GM23248 (cell line): ENCODE measurements at places on chromosomes 16 and 17. TPM values are rescaled to one million over a fixed set of nuclear protein-coding genes. Genes with fewer than 3 reads are reported as not detected.

GRCh38 chr16:28486266-28486665 lies 5.6 kb downstream of the CLN3 start:
- no peak overlapping the region for H3K27ac ChIP-seq
- H3K4me1 ChIP-seq, result no peaks in the 10 kb centered on the region
- no peak overlapping the region for H3K4me3 ChIP-seq
- no peaks in the 10 kb centered on the region; the same call in 1 of the 2 replicates for H3K36me3 ChIP-seq
- DNase-seq, result no peak
- H3K27me3 ChIP-seq, result no peaks in the 10 kb centered on the region

DNA sequence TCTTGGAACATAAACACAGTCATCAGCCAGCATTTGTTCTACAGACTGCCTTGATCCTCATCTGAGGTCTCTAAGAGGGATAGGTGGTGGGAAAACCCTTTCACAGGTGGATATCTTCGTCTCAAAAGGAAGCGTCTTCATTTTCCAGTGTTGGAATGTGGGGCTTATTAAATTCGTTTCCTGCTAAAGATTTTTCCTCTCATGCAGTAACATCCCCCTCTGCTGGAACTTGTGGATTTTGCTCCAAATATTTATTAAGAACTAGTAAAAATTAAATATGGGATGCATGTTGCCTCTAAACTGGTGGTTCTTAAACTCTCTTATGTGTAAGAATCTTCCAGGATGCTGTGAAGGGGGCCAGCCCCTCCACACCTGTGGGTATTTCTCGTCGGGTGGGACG lies 20.1 kb upstream of the MLYCD start:
- H3K27me3 ChIP-seq, result peaks cover 19% of the 10 kb centered on the region
- H3K4me1 ChIP-seq, result no peaks in the 10 kb centered on the region
- no peak overlapping the region for H3K4me3 ChIP-seq
- DNase-seq, result peak; percentile 75
- no peaks in the 10 kb centered on the region for H3K36me3 ChIP-seq

DNA sequence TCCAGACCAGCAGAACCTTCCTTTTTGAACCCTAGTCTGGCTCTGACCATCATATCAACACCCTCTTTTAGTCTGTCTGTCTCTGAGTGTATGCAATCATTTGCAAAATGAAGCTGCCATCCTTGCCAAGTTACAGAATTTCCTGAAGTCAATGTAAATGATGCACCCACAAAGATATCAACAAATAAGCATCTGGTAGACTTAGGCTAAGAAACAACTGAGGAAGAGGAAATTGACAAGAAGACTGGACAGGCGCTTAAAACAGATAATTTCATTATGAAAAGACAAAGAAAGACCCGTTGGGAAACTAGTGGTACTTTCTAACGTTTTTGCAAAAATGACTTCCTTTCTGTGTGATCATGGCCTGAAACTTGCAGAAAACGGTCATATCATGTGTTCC lies 24.7 kb upstream of the CIITA start:
- no peak for DNase-seq
- H3K4me3 ChIP-seq, result no peak overlapping the region
- H3K4me1 ChIP-seq, result no peaks in the 10 kb centered on the region

GRCh38 chr17:62800585-62800984 lies 7.5 kb downstream of the MARCHF10 start:
- H3K4me1 ChIP-seq, result peaks cover 14% of the 10 kb centered on the region
- DNase-seq, result peak; percentile 55
- H3K36me3 ChIP-seq, result no peaks in the 10 kb centered on the region
- no peaks in the 10 kb centered on the region for H3K27me3 ChIP-seq

The CACNA1H gene
- not detected in 2 replicates for polyA plus RNA-seq

The ABCA5 gene
- polyA plus RNA-seq, result 8.5 and 9.4 TPM in 2 replicates

The HIGD1B gene
- polyA plus RNA-seq, result not detected in 2 replicates
